Nucleus accumbens (tissue), 56 donors: ENCODE measurements at places on chromosomes 5 and 9.

GRCh38 chr9:136686794-136687711 is at the start of gene AGPAT2:
TSS of gene AGPAT2 (minus strand) at chr9:136687457. CDS start at chr9:136687357, 100 bp downstream.
- DNase-seq: no peak

DNA sequence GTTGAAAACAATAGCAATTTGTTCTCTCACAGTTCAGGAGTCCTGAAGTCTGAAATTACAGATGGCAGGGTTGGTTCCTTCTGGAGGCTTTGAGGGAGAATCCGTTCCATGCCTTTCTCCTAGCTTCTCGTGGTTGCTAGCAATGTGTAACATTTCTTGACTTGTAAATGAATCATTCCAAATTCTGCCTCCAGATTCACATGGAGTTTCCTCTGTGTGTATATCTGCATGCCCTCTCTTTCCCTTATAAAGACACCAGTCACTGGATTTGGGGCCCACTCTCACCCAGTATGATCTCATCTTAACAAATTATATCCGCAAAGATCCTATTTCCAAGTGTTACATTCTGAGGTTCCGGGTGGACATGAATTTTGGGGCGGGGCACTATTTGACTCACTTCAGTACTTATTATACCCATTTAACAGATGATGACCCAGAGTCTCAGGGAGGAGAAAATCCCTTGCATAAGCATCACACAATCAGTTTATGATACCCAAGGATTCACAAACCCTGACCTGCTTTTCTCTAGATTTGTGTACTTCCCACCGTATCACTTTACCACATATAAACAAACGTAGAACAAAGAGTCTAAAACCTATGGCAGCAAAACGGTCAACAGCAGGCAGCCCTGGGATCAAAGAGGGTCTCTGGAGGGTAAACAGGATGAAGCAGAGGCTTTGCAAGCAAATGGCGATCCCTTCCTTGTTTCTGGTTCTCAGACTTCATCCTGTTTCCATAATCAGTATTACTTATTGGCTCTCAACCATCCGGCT is 93.7 kb downstream of the C9orf152 start:
- DNase-seq: no peak

GRCh38 chr5:42349163-42349562 is 74.1 kb upstream of the GHR start:
- no peak for DNase-seq

DNA sequence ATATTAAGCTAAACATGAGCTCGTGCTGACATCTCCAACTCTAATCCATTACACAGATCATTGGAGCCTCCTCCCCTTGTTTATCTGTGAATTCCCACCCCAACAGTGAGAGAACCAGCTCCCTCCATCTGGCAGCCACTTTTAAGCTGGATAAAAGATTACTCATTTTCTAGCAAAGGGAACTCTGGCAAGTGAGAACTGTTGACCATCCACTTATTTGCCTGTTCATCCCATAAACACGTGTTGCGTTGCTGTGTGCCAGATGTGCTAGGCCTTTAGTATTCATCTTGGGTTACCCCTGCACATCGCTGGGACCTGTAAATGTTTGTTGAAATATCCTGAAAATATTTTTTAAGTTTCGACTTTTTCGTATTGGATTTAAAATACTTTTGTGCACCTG is 2.4 kb upstream of the TOR1A start:
- DNase-seq: no peak

DNA sequence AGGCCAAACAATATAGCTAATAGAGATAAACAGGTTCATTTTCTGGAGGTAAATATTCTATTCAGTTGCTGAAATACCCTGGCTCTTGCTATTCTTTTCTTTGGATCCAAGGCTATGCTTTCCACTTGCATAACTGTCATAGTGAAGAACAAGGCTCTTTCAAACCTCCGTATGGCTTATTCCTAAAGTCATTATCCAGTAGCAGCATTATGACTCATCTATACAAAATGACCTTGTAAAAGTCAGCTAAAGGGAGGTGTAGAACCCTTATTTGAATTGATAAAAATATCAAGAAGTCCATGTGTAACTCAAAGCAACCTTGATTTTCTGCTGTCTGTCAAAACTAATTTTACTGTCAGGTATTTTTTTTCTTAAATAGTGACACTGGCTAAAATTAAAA is 447.8 kb downstream of the PLK2 start:
- DNase-seq: no peak

DNA sequence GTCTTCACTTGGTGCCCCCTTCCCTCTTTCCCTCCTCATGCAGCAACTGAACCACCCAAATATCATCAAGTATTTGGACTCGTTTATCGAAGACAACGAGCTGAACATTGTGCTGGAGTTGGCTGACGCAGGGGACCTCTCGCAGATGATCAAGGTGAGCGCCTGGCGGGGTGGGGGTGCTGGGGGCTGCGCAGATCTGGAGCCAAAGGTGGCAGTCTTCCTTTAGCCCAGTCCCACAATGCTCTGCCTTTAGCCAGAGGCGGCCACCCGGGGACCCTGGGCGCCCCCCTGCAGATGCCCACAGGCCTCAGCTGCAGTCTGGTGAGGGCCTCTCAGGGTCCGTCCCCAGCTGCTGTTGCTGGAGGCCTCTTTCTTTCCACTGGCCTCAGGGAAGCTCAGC is 63.7 kb downstream of the NEK6 start:
- DNase-seq: no peak

DNA sequence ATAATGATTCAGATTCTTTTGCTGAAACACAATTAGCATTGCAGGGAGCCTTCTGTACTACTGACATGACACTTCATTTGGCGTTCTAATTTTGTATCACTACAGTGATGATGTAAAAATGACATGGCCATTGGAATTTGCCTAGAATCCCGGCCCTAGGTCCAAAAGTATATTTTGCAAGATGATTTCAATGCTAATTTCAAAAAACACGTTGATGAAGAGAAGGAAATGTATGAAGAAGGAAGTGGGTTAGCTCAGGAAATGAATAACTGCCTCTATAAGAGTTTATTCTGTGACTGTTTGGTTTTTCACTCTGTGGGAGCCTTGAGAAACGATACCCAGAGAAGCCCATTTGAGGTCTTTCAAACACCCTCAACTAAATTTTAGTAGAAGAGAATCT is 59.3 kb downstream of the OSTF1 start:
- no peak for DNase-seq

GRCh38 chr5:127705120-127705892 is 2.1 kb downstream of the CCDC192 start:
- no peak for DNase-seq

GRCh38 chr5:150278916-150279315 is 10.7 kb downstream of the CAMK2A start:
- no peak for DNase-seq

- no peak for DNase-seq
Observed at GRCh38 chr5:90171466-90171865, 238.1 kb downstream of the CETN3 start.

DNA sequence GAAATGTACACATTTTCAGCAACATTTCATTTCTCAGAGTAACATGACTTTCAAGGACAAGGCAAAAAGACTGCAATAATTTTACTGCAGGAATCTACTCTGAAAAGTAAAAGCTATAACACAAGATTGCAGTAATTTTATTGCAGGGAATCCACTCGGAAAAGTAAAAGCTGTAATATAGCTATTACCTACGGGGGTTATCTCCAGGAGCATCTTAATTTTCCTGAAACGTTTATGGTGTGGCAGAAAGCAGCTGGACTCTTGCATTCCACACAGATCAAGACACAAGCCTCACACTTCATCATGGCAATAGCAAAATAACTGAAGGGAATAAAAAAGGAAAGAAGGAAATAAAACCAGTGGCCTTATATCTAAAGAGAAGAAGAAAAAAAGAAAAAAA is 171.2 kb downstream of the TSSK1B start:
- DNase-seq: no peak
